Calu3 (cell line): ENCODE measurements at places on chromosomes 2 and 18.

GRCh38 chr2:176405477-176405876, 136.2 kb downstream of the MTX2 start:
- no peak for DNase-seq

DNA sequence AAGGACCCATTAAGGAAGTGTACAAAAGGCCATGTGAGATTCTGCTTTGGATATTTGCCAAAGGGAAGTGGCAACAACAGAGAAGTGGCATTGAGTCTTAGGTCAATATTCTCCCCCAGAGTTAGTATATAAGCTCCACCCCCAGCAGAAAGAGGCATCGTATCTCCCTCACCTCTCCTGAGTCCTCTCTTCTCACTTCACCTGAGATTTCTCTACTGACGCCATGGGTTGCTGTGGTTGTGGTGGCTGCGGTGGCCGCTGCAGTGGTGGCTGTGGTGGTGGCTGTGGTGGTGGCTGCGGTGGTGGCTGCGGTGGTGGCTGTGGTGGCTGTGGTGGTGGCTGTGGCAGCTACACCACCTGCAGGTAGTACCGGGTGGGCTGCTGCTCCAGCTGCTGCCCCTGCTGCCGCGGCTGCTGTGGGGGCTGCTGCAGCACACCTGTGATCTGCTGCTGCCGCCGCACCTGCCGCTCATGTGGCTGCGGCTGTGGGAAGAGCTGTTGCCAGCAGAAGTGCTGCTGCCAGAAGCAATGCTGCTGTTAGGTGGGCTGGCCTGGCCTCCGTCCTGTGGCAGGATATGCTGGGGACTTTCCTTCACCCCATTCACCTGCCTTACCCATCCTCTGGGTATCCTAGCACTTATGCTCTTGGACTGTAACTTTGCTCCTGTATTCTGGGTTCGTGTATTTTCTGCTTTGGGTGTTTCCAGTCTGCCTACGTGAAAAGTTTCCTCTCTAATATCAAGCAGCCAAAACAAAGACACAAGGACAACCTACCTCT, 5.9 kb downstream of the SCYGR3 start:
- DNase-seq = no peak

DNA sequence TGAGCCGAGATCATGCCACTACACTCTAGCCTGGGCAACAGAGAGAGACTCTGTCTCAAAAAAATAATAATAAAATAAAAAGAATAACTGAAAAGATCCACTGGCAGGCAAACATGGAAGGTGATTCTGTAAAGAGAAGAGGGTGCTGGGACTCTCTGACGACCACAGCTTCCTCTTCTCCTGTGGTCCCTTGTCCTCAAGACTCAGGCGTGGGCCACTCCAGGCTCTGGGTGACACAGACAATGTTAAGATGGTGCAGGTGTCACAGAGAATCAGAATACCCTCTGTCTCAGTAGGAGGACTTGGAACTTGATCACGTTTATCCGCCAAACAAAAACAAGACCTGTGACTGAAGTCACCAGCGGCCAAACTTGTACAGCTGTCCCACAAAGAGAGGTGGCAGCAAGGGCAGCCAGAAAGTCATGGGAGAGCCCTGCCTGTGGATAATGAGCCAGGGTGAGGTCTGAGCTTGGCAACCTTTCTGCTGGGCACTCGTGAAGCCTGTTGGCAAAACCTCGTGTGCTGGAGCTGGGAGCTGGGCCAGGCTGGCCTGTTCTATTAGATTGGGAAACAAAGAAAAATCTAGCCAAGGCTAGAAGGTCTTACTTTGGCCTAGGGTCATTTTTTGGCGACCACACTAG, 76.4 kb upstream of the ITGA6 start:
- DNase-seq = no peak

GRCh38 chr2:10709290-10709939, 12.0 kb upstream of the ATP6V1C2 start:
- DNase-seq = peak; percentile 50

- DNase-seq = no peak
These were observed 5.0 kb upstream of the TGIF1 start for GRCh38 chr18:3444954-3445353.

DNA sequence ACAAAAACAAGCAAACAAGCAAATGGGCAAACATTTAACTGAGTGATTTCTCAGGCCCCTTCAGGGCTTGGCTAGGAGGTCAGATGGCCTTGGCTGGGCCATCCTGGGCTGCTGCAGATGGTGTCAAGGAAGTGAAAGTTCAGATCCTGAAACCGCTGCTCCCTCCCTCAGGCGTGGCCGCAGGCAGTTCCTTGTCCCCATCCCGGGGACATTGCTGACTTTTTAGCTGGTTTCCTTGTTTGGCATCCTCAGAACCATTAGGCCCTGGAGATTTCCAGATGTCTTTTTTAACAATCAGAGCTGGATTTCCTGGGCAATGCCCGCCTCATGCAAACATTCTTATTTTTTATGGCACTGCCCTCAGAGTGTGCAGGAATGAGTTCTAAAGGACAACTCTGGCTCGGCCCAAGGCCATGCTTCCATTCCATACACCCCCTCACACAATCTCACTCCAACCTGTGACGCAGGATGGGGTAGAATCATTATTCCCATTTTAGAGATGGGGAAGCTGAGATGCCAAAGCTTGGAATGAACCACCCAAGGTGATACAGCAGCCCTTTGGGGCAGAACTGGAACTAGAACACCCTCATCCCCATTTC, 86.1 kb upstream of the ZCCHC2 start:
- DNase-seq = no peak

- no peak for DNase-seq
These were observed 293.1 kb downstream of the CDCA7 start for GRCh38 chr2:173647681-173648311.

DNA sequence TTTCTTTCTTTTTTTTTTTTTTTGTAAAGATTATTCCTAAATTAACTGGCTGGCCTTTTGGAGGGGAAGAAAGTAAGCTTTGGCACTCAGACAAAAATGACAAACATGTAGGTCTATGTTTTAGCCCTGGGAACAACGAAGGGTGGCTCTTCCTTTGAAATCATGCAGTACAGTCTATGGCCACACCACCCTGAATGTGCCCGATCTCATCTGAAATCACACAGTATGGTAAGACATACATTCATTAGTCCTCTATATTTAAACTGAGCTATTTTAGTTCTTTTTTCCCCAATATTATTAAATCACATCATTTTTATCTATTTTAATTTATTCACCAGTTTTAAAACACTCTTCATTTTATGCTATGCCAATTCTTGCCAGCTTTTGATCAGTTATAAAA, 48.2 kb downstream of the PLA2R1 start:
- DNase-seq = no peak

GRCh38 chr2:20478961-20479360, 32.1 kb downstream of the RHOB start:
- DNase-seq = no peak

- DNase-seq = no peak
These were observed 23.3 kb upstream of the IL1RN start for GRCh38 chr2:113104054-113104611.

GRCh38 chr2:63053889-63054602, 3.4 kb downstream of the OTX1 start:
- no peak for DNase-seq

- no peak for DNase-seq
These were observed 40.6 kb downstream of the MOB4 start for GRCh38 chr2:197556456-197556855.

- DNase-seq = no peak
These were observed 810.9 kb downstream of the CPS1 start for GRCh38 chr2:211367293-211367692.

- DNase-seq = peak; percentile 41
These were observed 697 bp upstream of the SPATS2L start for GRCh38 chr2:200305797-200306195.

GRCh38 chr2:236781933-236782816, 212.6 kb downstream of the ACKR3 start:
- no peak for DNase-seq

- DNase-seq = no peak
These were observed 480.3 kb upstream of the TNP1 start for GRCh38 chr2:217340176-217340575.

GRCh38 chr2:10208736-10209135, 86.2 kb downstream of the RRM2 start:
- no peak for DNase-seq

DNA sequence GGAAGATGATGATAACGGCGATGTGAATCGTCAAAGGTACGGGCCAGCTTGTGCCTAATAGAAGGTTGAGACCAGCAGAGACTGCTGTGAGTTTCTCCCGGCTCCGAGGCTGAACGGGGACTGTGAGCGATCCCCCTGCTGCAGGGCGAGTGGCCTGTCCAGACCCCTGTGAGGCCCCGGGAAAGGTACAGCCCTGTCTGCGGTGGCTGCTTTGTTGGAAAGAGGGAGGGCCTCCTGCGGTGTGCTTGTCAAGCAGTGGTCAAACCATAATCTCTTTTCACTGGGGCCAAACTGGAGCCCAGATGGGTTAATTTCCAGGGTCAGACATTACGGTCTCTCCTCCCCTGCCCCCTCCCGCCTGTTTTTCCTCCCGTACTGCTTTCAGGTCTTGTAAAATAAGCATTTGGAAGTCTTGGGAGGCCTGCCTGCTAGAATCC, 3.0 kb downstream of the FZD7 start:
- DNase-seq = no peak

- DNase-seq = no peak
These were observed 1.1 kb downstream of the EFHD1 start for GRCh38 chr2:232634206-232635150.

GRCh38 chr18:58267493-58267892, 223.5 kb downstream of the NEDD4L start:
- DNase-seq = no peak

DNA sequence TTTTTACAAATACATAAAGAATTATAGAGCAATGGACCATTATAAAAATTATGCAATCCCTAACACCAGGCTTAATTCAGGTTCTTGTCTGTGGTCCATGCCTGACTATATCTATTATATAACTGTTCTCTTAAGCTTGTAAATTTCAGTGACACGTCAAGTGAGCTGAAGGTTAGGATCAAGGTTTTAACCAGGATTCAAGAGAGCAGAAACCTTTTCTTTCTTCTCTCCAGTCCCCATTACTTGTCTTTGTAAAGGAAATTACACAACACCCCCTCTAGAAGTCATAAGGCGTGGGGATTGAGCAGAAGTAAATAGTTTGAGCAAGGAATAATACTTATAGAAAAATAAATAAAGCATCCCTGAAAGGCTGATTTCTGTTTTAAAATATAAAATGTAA, 122.0 kb downstream of the ZNF521 start:
- no peak for DNase-seq

GRCh38 chr2:217705461-217705860, 297.3 kb downstream of the TNS1 start:
- no peak for DNase-seq

DNA sequence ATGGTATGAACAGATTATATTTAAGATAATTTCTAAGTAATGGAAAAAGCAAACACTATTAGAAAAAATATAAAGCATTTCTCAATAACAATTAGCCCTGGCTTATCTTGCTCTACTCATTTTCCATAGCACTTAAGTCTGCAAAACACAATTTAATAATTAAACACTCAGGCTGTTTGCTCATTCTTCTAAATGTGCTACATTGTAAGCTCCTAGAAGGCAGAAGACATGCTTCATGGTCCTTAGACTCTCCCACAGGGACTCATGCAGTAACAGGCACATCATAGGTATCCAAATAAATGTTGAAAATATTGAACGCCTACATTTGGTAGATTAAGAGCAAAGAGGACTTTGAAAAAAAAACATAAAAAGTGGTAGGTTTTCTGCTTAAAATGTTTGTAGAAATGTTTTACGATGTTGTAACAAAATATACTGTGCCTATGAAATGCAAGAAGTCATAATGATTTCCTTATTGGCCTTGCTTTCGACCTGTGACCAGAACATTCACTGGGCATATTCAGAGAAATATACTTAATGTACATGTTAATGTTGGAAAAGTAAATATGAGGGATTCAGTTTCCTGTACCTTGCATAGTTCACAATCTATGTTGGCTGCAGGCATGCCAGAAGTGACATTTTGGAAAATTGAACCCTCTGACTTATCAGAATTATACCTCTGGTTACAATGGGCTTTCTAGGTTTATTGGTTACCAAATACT, 27.2 kb downstream of the G6PC2 start:
- DNase-seq = no peak

GRCh38 chr2:150028322-150028721, 440.7 kb upstream of the MMADHC start:
- DNase-seq = no peak

- peak; percentile 86 for DNase-seq
These were observed 67.9 kb downstream of the RHOB start for GRCh38 chr2:20514596-20515269.

DNA sequence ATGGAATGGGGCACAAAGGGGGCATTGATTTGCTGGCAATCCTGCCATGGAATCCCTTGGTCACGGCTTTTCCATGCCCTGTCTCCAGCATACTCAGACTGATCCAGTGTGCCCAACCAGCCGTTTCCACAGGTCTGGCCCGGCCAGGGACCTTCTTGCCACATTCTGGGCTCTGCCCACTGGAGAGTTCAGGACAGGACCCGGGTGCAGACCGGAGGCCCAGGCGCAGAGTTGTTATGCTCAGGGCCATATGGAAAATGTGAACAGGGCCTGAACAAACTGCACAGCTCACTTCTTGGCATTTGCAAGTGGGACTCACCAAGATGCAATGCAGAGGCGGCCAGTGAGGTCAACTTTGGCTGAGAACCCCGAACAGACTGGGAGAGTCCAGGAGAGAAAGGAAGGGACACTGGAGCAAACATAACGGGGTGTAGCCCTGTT, 15.6 kb upstream of the ASAP2 start:
- peak; percentile 58 for DNase-seq

- DNase-seq = no peak
These were observed 284.1 kb downstream of the IRS1 start for GRCh38 chr2:226515344-226516055.

DNA sequence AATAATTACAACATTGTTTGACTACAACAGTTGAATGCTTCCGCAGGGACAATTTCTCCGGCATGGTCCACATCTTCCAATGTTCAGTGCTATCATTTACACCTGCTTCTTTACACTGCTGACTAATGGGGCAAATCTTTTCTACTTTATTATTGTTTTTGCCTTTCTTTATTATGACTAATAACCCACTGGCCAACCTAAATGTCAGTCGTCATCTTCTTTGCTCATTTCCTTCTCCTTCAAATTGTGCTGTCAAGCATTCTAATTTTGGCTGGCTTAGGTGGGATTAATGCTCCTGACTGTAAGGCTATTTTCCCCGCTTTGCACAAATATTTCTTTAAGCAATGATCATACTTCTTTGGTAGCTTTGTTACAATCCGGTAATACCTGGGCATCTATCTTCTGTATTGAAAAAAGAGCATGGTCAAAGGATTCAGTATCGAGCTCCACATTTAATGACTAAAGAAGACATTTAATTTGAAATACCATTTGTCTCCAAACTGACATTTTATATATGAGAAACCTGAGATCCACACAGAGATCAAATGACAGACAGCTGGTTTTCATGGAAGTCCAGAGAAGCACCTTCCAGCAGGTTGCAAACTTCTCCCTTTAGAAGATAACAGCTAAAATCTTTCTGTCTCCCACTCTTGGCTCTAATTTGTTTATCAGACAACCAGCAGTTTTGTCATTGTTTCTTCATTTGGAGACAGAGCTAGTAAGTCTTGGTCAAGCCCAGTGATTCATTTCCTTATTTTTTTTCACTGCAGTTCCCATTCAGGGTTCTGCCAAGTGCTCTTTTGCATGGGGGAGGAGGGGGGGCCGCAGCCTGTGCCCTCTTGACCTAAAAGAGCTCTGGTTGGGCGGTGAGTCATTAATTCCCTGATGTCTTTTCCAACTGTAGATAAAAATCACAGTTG, 132.9 kb downstream of the SOCS6 start:
- DNase-seq = peak; percentile 86
